ENCODE measurements at places on chromosomes 3 and 15. TPM values are rescaled to one million over a fixed set of nuclear protein-coding genes. Genes with fewer than 3 reads are reported as not detected.

The ETV5 gene
- 3.0 TPM for total RNA-seq

DNA sequence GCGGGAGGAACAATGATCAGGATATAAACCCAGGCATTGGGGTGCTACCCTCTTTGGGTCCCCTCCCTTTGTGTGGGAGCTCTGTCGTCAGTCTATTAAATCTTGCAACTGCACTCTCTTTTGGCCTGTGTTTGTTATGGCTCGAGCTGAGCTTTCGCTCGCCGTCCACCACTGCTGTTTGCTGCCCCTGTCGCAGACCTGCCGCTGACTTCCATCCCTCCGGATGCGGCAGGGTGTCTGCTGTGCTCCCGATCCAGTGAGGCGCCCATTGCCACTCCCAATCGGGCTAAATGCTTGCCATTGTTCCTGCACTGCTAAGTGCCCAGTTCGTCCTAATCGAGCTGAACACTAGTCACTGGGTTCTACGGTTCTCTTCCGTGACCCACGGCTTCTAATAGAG lies 1443.7 kb upstream of the CADM2 start:
- H3K36me3 ChIP-seq, result no peaks in the 10 kb centered on the region
- no peak overlapping the region for H3K4me3 ChIP-seq

DNA sequence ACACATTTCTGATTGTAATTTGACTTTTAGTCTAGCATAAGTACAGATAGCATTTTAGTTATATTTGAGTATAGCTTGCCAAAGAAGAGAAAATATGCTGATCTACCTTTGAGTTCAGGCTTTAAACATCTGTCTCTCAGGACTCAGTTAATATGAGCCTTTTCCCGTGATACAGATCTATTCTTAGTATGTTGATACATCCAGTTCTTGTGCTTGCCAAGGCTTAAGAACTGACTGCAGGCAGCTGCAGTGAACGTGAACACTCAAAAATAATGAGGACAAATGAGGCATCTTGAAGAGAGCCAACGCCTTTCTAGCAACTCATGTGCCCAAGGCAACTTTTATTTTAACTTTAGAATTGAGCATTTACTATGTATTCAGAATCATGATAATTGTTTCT lies 325.5 kb downstream of the SI start:
- DNase-seq, result no peak
- H3K4me3 ChIP-seq, result no peak overlapping the region
- H3K27me3 ChIP-seq, result no peaks in the 10 kb centered on the region
- H3K4me1 ChIP-seq, result no peaks in the 10 kb centered on the region
- H3K36me3 ChIP-seq, result no peaks in the 10 kb centered on the region

- H3K4me3 ChIP-seq, result no peak overlapping the region
- no peaks in the 10 kb centered on the region for H3K27me3 ChIP-seq
- H3K27ac ChIP-seq, result no peak overlapping the region
- H3K36me3 ChIP-seq, result no peaks in the 10 kb centered on the region
Measured at GRCh38 chr3:4501437-4501836, 8.3 kb downstream of the ITPR1 start.

The ADPGK gene
- total RNA-seq, result 99.8 TPM

The THAP10 gene
- not detected for total RNA-seq

DNA sequence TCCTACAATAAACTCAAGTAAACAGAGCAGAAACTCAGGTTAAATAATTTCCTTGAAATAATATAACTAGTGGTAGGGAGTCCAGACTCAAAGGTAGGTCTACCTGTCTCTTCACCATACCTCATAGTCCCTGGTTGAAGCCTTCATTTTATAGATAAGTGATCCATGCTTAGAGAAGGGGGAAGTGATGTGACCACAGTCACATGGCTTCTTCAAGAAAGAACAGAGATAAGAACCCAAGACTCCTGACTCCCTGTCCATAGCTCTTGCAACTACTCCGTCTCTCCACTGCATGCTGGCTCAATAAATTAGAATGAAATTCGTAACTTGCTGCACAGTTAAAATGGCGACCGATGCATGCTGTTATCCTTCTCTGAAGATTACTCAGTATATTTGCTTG lies 11.0 kb upstream of the C15orf61 start:
- DNase-seq, result no peak
- no peaks in the 10 kb centered on the region for H3K27me3 ChIP-seq
- H3K36me3 ChIP-seq, result peaks cover 12% of the 10 kb centered on the region
- no peaks in the 10 kb centered on the region for H3K4me1 ChIP-seq
- H3K27ac ChIP-seq, result no peak overlapping the region
- H3K4me3 ChIP-seq, result no peak overlapping the region

DNA sequence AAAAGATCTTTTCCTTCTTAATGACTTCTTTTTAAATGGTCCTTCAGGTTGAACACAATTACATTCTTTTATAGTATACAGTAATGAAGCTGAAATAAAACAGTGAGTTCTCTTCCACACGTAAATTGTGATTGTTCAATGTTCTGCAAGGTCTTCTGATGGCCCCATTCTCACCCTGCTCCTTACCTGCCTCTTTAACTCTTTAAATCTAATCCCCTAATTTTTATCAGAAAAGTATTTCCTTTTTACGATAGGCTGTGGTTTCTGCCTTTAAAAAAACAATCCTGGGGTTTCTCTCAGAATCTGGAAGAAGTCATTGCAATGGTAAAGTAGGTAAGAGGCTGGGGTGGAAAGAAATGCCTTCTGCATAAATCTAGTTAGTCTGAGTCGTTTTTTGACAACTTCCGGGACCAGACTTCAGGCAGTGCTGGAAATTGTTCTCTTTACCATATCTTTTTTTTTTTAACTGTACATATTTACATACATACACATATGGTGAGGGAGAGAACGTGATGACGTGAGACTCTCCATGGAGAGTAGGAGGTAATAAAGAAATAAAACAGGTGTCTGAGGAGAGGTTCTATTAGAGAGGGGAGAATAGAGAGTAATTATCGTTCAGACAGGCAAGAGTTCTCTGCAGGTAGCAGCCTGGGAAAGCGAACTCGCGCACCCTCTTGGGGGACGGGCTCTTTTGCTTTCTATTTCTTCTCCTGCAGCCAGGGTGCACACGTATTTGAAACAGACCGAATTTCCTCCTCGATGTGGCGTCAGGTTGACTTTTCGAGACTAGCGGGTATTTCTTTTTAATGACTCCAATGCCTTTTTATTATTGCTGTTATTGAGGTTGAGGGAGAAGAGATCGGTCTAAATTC lies at the start of gene SIDT1:
SIDT1 (plus strand) TSS at position 730 of the 872 bp plus-strand sequence. CDS start 467 bp downstream, outside the sequence.
- no peaks in the 10 kb centered on the region for H3K27me3 ChIP-seq
- peaks cover 30% of the 10 kb centered on the region for H3K4me1 ChIP-seq
- DNase-seq, result peak; percentile 58
- no peaks in the 10 kb centered on the region for H3K36me3 ChIP-seq

GRCh38 chr3:194407423-194407822 lies 8.4 kb upstream of the GP5 start:
- H3K4me1 ChIP-seq, result no peaks in the 10 kb centered on the region
- peaks cover 8% of the 10 kb centered on the region for H3K36me3 ChIP-seq
- H3K27ac ChIP-seq, result no peak overlapping the region
- H3K27me3 ChIP-seq, result no peaks in the 10 kb centered on the region

The CPNE4 gene
- not detected for total RNA-seq

The SERPINI2 gene
- total RNA-seq, result not detected

DNA sequence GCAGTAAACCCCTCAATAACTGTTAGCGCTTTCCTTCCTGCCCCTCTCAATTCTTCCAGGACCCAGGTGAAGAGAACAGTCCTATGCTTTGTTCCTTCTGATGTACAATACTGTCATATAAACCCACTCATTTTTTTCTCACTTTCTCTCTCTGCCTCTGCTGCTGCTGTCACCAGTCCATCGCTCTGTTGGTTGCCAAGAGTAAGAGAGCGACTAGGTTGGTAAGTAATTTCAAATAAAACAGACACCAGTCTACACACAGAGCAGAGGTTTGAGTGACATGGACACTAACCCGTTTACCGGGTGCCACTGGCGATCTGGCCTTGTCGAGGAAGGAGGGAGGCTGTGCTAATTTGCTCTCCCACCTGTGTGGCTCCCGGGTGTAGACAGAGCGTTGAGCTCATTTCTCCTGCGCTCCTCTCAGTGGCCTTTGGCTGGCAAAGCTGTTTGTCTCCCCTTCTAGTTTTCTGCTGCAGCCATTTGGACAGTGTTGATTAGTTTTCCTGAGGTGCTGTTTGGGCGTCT lies 215.4 kb downstream of the THSD4 start:
- H3K36me3 ChIP-seq, result no peaks in the 10 kb centered on the region
- H3K4me1 ChIP-seq, result no peaks in the 10 kb centered on the region
- no peak for DNase-seq
- H3K4me3 ChIP-seq, result no peak overlapping the region
- no peaks in the 10 kb centered on the region for H3K27me3 ChIP-seq

- H3K27me3 ChIP-seq, result no peaks in the 10 kb centered on the region
- no peak for DNase-seq
- no peak overlapping the region for H3K4me3 ChIP-seq
- H3K27ac ChIP-seq, result no peak overlapping the region
- no peaks in the 10 kb centered on the region for H3K4me1 ChIP-seq
Measured at GRCh38 chr3:100420885-100421284, 19.5 kb downstream of the LNP1 start.

DNA sequence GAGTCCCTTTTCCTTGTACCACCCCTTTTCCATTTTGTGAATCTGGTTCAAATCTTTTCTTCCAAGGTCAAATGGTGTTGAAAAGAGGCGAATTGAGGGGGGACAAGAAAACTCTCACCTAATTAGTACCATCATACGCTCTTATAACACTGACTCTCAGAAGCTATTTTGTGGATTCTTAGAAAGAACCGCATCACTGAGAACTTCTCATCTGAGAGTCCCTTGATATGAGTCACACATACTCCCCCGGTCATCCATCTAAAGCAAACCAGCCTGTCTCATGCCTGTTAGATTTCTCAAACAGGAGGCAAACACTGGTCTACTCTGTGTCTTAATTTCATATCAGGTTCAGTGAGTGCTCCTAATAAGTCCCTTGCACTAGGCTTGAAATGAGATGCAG lies 76.5 kb upstream of the SPRED1 start:
- H3K36me3 ChIP-seq, result no peaks in the 10 kb centered on the region
- H3K4me1 ChIP-seq, result no peaks in the 10 kb centered on the region
- DNase-seq, result no peak
- no peak overlapping the region for H3K4me3 ChIP-seq
- peaks cover 11% of the 10 kb centered on the region for H3K27me3 ChIP-seq

- H3K4me1 ChIP-seq, result no peaks in the 10 kb centered on the region
- H3K27ac ChIP-seq, result no peak overlapping the region
- H3K27me3 ChIP-seq, result no peaks in the 10 kb centered on the region
- peak; percentile 21 for DNase-seq
- no peak overlapping the region for H3K4me3 ChIP-seq
- H3K36me3 ChIP-seq, result no peaks in the 10 kb centered on the region
Measured at GRCh38 chr3:12138044-12138443, 20.7 kb downstream of the TIMP4 start.

DNA sequence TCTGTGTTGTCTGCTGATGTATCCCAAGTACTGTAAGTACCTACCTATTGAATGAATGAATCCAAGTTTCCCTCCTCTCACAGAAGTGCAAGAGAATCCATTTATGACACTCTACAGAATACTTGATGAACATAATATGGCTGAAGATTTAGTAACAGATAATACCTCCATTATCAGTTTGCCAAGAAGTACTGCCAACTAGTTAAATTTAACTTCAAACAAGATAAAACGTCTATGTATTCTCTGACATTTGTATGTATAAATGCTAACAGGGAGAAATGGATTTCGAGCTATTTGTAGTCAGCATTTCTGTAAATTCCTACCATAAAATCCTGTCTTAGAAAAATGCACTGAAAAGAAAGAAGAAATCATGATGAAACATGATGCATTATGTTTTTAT lies 217.6 kb downstream of the STT3B start:
- DNase-seq, result no peak
- H3K27me3 ChIP-seq, result no peaks in the 10 kb centered on the region
- no peaks in the 10 kb centered on the region for H3K4me1 ChIP-seq
- H3K27ac ChIP-seq, result no peak overlapping the region

- H3K4me3 ChIP-seq, result no peak overlapping the region
- H3K4me1 ChIP-seq, result no peaks in the 10 kb centered on the region
- H3K27ac ChIP-seq, result no peak overlapping the region
Measured at GRCh38 chr15:31953478-31953877, 76.8 kb upstream of the CHRNA7 start.

The HRH1 gene
- not detected for total RNA-seq

The MYLK gene
- 0.39 TPM for total RNA-seq

DNA sequence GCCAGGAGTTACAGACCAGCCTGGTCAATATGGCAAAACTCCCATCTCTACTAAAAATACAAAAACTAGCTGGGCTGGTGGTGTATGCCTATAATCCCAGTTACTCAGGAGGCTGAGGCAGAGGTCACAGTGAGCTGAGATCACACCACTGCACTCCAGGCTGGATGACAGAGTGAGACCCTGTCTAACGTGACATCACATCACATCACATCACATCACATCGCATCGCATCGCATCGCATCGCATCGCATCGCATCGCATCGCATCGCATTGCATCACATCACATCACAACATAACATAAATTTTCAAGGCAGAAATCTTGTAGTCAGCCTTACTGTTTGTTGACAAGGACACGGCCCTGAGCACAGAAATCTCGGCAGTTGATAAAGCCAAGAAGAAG lies 44.4 kb downstream of the RBM6 start:
- no peak for DNase-seq
- H3K27ac ChIP-seq, result no peak overlapping the region
- no peaks in the 10 kb centered on the region for H3K4me1 ChIP-seq
- no peak overlapping the region for H3K4me3 ChIP-seq

The RLBP1 gene
- not detected for total RNA-seq

DNA sequence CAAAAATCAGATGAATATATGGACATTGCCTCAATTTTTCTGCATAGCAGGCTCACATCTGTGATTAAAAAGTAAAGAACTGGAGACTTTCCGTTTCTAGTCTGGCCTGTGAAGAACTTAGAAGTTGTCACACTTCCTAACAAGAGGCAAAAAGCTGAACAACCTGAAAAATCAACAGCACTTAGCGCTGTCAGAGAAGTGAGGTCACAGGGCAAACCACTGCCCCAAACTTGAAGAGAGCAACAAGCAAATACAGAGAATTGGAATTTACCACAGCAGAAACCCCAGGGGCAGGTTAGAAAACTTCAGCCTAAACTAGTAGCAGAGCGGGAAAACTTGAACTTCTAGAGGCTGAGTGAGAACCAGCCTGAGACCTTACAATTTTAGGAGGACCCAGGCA lies 38.9 kb downstream of the CCDC54 start:
- no peak for DNase-seq
- H3K36me3 ChIP-seq, result no peaks in the 10 kb centered on the region
- no peak overlapping the region for H3K4me3 ChIP-seq
- no peaks in the 10 kb centered on the region for H3K4me1 ChIP-seq
- H3K27me3 ChIP-seq, result no peaks in the 10 kb centered on the region

Measured in natural killer cell (primary cell).